ENCODE measurements at places on chromosomes 13 and 19.

- no peak for DNase-seq
Measured at GRCh38 chr19:10651851-10652250, 2.3 kb upstream of the ILF3 start.

GRCh38 chr13:21901336-21901735, 230.5 kb downstream of the FGF9 start:
- no peak for DNase-seq

- no peak for DNase-seq
Measured at GRCh38 chr19:46361915-46362314, 15.0 kb downstream of the PPP5C start.

- DNase-seq = no peak
Measured at GRCh38 chr19:28377077-28377476, 835.9 kb downstream of the UQCRFS1 start.

DNA sequence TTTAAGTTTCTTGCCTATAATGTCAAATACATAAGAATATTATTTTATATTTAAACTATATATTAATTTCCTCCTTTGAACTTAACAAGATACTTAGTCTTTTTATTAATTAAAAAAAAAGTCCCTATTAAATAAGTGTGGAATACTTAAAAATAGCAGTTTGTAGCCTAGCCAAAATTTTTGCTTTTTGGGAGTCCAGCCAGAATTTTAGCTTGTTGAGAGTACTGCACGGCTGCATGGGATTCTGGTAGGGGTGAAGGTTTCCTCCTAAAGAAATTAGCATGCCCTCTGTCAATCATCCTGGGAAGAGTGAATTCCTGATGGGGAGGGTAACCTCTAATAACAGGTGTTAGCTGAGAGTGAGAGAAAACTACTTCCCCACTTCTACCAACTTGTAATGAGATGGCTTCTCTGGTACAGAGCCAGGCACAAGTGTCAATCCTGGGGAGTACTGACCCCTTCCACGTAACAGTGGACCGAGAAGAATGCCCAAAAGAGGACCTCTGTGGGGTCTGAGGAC, 195.7 kb downstream of the SPRY2 start:
- DNase-seq = no peak

GRCh38 chr19:482186-483041, 13.9 kb upstream of the MADCAM1 start:
- no peak for DNase-seq

DNA sequence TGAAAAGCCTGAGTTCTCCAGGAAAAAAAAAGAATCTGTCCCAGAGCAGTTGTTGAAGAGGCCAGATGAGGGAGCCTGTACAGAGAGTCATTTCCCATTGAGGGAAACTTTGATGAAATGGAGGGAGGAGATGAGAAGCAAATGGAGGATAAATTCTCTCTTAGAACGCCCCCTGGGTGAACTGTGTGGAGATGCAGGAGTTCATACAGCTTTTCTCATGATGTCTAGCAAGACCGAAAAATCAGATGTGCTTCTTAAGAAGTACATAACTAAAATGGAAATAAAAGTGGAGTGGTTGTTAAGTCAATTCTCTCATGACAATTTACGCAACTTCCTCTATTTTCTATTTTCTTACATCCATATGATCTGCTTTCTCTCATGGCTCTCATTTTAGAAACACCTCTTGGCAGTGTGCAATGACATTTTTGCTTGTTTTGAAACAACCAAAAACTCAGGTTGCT, 1263.1 kb downstream of the PCDH9 start:
- DNase-seq = no peak

DNA sequence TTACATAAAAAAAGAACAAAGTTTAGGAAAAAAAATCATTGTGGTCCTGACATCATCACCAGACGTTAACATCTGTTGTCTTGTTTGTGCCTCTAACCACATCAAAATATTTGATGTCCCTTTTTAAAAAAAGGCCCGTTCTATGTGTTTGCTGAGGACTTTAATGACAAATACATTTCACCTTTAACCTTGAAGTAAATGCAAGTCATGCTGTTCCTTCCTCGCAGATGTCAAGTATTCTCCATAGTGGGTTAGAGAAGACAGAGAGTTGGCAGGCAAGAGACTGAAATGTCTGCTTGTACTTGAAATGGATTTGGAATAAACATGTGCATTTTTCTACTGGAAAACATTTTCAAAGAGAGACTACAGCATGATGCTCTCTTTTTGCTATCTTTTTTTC, 134.9 kb downstream of the FGF9 start:
- no peak for DNase-seq

DNA sequence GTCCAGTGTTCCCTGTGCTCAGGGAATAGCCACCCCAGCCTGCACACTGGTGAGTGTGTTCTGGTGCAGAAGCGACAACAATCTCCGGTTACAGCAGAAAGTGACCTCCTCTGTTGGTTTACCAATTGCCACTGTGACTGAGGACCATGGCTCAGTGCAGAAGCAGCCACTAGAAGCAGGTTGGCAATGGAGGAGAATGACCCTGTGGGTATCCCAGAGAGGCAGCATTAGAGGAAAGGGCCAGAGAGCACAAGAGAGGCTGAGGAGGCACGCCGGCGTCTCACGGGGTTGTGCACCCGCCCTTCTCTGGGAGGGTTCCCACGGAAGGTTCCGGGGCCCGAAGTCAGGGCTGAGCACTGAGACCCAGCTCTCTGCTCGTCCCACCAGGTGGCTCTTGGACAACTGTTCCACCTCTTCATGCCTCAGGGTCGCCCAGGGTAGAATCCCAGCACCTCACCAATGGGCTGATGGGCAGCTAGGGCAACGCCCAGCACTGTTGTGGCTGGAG, 14.0 kb downstream of the PROZ start:
- DNase-seq = no peak

DNA sequence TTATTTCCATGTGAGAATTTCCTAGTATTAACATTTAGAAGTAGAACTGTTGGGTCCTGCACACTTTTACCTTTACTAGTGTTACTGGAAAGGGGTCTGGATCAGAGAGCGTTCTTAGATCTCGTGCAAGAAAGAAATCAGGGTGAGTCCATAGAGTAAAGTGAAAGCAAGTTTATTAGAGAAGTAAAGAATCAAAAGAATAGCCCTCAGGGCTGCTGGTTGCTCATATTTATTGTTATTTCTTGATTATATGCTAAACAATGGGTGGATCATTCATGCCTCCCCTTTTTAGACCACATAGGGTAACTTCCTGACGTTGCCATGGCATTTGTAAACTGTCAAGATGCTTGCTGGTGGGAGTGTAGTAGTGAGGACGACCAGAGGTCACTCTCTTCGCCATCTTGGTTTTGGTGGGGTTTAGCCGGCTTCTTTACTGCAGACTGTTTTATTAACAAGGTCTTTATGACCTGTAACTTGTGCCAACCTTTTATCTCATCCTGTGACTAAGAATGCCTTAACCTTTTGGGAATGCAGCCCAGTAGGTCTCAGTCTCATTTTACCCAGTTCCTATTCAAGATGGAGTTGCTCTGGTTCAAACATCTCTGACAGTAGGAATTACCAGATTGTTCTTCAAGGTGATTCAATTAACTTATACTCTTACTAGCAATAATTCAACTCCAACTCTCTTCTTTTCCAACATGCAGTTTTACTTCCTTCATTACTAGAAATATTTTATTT, 27.4 kb downstream of the NDFIP2 start:
- DNase-seq = no peak

DNA sequence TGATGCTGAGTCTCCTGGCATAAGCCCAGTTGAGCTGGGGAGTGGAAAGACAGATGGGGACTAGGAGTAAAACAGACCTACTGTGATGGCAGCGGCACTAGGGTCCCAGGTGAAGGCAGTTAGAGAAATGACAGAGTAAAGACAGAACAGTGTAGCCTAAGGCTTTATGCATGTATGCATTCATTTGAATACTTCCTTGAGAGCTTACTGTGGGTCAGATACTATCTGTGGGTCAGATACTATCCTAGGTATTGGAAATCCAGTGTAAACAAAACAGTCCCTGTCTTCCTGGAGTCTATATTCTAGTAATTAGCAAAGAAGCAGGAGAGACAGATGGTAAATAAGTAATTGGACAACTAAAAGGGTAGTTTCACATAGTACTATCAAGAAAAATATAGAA, 73.7 kb upstream of the LRCH1 start:
- DNase-seq = no peak

DNA sequence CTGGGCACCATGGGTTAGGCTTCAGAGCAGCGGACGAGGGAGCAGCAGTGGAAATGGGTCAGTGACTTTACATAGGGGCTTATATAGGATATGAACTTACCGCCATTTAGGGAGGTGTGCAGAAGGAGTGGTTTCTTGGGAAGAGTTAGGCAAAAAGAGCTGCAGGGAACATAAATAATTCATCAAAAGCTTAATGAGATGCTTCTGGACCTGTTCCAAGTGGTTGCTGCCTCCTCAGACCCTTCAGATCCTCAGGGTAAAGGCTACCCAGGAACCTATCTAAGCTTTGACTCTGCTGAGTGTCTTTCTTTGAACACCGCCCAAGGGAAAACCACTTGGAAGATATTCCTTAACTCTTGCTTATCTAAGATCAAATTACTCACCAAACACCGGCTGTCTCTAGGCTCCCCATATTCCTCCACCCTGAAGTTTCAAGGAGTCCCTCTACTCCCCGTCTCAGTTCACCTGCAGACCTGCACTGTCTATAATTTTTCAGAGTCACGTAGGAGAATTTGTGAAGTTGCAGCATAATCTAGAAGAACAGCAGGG, at the start of gene IGFL4:
Gene IGFL4 (minus strand): TSS at position 51 of the 549 bp plus-strand sequence. CDS start 40 bp downstream, at position 11.
- DNase-seq = no peak

DNA sequence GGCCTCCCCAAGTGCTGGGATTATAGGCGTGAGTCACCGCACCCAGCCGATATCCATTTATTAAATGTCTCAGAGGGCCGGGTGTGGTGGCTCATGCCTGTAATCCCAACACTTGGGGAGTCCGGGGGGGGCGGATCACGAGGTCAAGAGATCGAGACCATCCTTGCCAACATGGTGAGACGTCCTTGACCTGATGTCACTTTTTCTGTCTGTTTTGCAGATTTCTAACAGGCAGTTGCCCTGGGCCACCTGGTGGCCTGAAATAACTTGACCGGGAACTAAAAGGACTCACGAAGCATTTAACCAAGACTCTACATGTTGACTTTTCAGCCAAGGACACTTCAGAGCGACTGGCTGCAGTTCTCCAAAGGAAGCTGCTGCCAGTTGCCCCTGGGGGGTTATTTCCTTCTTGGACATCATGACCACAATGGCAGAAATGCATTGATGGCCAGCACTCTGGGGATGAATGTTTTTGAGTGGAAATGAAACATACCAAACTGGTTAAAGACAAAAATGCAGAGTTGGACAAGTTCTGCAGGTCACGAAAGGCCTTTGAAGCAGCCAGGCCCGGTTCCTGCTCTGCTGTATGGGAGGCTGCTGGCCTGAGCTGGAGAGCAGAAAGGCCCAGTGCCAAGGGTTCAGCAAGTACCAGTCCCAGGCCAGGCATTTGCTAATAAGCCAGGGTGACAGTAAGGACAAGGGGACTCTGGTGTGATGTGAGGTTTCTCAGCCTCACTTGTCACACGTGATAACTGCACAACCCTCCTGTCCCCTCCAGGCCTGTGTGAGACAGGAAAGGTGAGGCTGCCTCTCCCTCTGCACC, 8.3 kb downstream of the ZNF837 start:
- no peak for DNase-seq
